ENCODE measurements at places on chromosomes 16 and 17.

DNA sequence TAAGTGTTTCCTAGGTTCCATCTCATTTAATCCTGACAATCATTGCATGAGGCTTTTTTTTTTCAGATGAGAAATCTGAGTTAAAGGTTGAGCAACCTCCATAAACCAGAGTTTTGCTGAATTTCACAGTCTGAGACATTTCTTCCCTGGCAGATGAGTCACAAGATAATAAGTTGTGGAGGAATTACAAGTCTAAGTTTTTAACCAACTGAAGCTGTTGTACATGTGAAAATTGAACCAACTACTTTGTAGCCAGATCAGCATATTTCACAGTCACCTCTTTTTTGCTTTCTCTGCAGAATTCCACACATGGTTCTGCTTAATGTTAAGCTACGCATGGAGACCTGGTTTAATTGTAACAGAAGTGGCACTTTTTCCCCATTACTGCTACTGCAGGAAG is 765.6 kb downstream of the CDH11 start:
- DNase-seq, result no peak

DNA sequence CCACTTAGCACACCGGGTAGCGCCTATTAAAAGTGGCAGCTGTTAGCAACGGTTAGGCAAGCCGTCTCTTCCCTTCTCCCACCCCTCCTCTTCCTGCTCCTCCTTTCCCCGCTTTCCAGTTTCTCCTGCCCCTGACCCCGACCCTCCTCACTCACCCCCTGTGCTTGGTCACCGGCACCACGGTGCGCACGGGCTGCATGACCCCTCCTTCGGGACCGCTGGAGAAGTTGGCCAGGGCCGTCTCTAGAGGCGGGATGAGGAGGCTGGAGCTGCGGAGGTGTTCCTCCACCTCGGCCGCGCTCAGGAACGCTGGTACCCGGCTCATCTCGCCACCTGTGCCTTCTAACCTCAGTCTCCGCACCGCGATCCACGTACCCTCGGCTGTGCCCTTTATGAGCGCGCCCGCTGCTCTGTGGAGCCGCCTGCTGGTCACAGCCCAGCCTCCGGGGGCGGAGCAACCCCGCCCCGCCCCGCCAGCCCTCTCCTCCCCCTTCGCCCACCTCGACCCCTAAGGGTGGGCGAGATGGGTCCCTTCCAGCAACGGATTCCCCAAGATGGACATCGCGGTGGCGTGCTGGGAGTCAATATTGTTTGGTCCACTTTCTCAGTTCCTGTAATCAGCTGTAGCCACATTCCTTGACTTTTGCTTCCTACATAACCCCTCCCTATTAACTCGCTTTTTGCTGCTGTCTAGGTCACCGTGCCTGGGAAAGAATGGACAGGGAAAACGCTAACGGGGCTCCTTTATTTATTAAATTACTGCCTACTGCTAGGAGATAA is at the start of gene CRYM:
Gene CRYM, minus strand, starts transcription at position 364 of the 780 bp plus-strand sequence. Its CDS starts 39 bp downstream, at position 325.
- DNase-seq, result peak; percentile 83

DNA sequence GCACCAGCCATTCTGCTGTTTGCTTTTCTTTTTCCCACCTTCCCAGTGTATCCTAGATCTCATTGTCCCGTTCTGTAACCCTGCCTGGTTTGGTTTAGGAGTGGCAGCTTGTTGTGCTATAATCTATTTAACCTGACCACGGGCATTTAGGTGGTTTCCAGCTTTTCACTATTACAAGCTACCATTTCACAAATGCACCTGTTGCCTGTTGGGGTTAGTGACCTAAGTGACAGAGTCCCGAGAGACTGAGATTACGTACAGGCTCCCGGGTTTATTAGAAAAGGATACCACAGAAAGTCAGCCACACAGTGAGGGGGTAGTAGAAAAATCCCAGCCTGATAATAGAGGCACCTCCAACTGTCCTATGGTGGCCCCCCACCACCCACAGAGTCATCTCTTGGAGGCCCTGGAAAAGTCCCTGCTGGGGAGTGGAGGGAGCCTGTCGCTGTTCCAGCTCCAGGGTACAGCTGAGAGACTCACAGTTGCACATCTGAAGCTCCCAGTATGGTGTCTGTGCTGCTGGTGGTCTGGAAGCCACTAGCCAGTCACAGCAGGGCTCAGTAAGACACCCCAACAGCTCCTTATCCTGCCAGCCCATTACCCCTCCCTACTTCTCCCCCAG is 21.2 kb downstream of the CLEC16A start:
- no peak for DNase-seq

DNA sequence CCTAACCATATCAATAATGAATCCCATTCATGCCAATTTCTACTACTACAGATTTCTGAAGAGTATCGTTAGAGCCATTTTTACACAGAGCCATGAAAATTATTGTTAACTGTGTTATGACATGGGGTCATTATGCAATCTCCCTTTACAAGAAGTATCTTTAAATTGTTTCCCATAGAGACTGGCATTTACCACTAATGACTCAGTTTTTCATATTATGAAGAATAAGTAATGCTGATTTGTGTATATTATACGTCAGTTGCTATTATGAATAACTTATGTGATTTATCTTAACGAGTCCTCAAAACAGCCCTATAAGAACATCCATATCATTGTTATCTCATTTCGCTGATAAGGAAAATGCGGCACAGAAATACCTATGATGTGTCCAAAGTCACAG is 173.8 kb downstream of the KCNJ2 start:
- DNase-seq, result no peak

- peak; percentile 57 for DNase-seq
Observed at GRCh38 chr17:72588961-72589360, 468.1 kb downstream of the SOX9 start.

- no peak for DNase-seq
Observed at GRCh38 chr17:41073676-41074075, 8.0 kb upstream of the KRTAP2-4 start.

- DNase-seq, result no peak
Observed at GRCh38 chr16:5070431-5071186, 1.0 kb upstream of the ALG1 start.

DNA sequence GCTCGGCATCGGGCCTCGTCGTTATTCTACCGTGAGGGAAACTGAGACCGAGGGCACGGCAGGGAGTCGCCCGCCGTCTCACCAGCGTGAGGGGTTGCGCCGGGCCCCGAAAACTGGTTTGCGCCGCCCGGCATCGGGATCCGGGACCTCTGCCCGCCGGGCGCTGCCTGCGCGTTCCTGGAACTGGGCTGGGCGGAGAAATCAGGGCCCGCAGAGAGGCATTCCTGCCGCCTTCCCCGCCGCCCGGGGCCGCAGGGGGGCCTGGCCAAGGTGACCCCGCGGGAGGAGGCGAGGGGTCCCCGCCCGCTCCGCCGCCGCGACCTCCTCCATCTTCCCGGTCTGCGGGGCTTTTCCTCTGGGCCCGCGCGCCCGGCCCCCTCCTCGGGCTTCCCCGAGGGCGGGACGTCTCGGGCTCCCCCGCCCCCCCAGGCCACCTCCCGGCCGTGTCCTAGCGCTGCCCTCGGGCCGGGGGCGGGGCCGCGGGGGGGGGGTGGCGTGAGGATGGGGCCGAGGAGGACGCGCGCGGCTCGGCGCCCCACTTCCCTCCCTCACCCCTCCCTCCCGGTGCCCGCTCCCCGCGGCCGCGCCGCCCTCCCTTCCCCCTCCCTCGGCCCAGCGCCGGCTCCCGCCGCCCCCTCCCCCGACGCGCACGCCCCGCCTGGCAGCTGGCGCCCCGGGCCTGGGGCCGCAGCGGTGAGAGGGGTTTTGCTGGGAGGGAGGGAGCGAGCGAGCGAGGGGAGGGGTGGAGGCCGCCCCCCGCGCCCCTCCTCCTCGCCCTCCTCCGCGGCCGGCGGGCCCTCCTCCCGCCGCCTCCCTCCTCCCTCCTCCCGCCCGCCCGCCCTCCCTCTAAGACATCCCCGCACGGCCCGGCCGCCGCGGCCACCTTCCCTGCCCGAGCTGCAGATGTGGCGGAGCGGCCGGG is at the start of gene GLIS2:
Gene GLIS2, plus strand, starts transcription at position 882 of the 922 bp plus-strand sequence. CDS start 16,214 bp downstream, outside the sequence.
- DNase-seq, result peak; percentile 77

- DNase-seq, result peak; percentile 15
Observed at GRCh38 chr17:77616254-77616731, 342.2 kb upstream of the TNRC6C start.

GRCh38 chr17:70353408-70354092 is 184.2 kb downstream of the KCNJ2 start:
- no peak for DNase-seq

DNA sequence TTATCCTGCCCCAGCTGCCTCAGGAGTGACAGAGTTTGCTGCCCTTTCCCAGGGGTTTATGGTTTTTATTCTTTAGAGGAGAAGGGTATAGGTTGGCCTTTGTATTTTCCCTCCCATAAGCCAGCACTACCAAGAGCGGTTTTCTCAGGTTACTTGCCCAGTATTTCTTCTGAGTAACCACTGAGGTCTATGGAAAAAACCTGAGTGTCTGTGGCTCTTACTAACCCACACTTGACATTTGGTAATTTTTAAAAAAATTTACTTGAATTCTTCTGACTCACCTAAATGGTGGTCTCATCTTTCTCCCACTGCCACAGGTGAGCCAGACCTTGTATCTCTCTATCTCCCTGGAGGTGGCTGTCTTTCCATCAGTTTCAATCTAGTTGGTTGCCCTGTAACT is 6.0 kb downstream of the SLC7A6 start:
- no peak for DNase-seq

DNA sequence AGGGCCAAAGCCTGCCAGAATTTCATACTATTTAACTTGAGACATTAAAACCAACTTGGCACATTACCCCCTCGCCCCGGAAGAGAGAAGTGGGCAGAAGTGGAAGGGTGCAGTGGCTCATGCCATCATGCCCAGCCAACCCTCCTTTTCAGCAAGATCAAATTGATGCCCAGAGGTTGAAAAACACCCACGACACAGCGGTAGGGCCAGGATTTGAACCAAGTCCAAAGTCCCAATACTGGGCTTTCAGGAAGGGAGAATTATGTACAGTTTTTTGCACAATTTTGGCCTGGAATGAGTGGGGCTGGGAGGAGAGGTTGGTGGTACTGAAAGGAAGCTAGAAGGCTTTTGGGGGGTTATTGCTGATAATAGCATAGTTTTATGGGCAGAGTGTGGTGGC is 11.0 kb downstream of the PDP2 start:
- DNase-seq, result no peak

- DNase-seq, result no peak
Observed at GRCh38 chr17:66514227-66514806, 211.9 kb downstream of the PRKCA start.

DNA sequence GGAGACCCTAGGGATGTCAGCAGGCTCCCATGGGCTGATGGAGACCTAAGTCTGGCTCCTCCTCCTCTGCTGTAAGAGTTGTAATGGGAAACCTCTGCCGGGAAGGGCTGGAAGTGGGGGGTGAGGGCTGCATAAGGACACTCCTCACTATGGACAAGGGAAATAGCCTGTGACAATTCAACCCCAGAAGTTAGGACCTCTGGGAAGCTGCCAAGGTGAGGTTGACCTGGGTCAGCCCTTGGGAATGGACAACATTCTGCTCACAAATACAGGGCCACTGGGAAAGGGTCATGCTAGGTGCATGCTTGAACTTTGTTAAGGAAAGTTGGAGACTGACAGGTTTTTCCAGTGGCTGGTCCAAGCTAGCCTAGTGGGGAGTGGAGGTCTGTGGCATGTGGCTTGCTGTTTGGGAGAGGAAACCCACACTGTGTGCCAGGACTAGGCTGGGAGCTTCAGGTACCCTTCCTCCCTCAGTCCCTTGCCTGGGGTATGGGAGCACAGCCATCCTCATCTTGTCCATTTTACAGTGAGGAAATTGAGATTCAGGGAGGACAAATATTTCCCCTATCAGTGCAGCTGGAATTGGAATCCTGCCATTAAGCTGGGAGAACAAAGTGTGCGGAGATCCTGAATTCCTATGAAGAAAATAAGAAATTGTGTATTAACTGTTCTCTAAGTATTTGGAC is 190.4 kb downstream of the SALL1 start:
- no peak for DNase-seq

GRCh38 chr17:31580316-31580705 is 188.8 kb downstream of the RAB11FIP4 start:
- no peak for DNase-seq

GRCh38 chr16:78504401-78504851 is 405.0 kb downstream of the WWOX start:
- no peak for DNase-seq

DNA sequence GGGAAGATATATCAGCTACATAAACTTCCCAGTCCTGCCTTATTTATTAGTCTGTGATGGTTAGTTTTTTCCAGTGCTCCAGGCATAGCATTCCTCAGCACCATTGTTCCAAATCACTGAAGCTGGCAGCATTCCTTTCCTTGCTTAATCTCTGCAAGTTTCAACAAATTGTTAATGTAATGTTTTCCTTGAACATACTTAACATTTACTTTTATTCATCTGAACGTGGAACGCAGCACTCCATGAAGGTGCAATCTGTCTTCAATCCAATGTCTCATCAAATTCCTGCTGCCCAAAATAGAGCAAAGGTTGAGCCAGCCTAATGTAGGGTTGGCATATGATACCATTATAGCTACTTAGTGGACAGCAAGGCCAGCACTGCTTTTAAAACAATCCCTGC is 441.1 kb upstream of the RBFOX1 start:
- no peak for DNase-seq

- peak; percentile 72 for DNase-seq
Observed at GRCh38 chr16:11597235-11598095, 10.7 kb upstream of the LITAF start.

GRCh38 chr16:86732621-86733295 is 154.4 kb downstream of the FOXL1 start:
- no peak for DNase-seq

DNA sequence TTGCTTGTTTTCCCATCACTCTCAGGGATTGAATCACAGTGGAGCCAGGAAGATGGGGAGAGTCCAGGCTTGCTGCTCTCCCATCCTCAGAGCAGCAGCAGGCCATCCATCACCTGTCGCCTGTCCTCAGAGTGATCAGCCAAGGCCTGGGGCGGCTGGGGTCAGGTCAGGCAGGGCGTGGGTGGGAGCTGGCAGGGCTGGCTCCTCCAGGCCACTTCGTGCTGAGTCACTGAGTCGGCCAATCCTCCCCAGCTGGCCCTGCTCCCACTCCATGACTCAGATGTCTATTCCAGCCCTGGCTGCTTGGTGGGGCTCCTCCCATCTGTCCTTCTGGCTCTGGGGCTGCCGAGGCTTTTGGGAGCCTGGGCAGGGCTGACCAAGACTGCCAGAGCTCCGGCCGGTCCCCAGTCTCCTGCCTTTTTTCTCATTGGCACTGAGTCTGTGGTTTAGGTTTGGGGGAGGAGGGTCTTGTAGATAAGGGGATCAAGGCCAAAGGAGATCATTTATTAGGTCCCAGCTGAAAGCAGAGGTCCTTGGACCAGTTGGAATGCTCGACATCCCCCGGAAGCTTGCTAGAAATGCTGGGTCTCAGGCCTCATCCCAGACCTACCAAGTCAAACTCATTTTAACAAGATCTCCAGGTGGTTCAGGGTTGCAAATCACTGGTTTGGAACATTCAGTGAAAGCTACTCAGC is 72.7 kb downstream of the ABCC1 start:
- DNase-seq, result peak; percentile 93

DNA sequence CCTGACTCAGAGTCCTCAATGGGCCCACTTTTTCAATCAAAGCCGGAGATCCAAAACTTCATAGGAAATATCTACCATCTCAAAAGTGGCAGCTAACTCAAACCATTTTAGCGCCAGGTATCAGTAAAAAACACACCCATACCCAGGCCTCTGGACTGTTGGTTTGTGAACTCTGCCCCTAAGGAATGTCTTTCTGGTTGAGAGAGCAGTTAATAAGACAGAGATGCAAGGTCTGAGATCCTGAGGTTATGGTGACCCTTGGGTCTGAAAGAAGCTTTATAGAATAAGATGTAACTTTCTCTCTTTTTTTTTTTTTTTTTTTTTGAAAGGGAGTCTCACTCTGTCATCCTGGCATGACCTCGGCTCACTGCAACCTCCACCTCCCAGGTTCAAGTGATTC is 350.5 kb downstream of the SOX9 start:
- no peak for DNase-seq

GRCh38 chr17:73028299-73028755 is 64.2 kb downstream of the SLC39A11 start:
- DNase-seq, result no peak

All from Calu3 (cell line).